Motor neuron (in vitro differentiated cells): ENCODE measurements at places on chromosomes 5 and 9. TPM values are rescaled to one million over a fixed set of nuclear protein-coding genes. Genes with fewer than 3 reads are reported as not detected.
A peak's percentile ranks its signal among the peaks of the same experiment; 100 is the strongest.

DNA sequence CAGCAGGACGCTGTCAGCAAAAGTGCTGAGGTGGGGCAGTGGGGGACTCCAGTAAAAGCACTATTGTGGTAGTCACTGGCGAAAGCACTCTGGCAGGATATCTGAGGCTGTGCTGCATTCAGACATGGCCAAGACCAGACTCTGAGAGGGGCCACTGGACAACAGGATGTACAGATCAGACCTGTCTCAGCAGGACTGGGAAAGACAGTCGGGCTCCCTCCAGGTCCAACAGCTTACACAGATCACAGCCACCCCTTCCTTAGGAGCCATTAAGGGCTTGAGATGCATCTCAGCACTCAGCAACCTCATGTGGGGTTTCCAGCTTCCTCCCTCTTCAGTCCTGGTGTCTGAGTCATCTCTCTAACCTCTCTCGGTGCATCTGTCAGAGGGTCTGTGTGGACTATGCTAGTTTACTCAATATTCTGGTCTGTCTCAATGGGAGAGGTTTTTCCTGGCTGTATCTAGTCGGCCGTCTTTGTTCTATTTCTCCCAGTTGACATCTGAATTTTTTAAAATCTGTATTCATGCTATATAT lies 154.5 kb downstream of the CWC27 start:
- ATAC-seq, result no peak

GRCh38 chr5:137617528-137618205 lies 118.2 kb downstream of the KLHL3 start:
- peak; percentile 91 for ATAC-seq

DNA sequence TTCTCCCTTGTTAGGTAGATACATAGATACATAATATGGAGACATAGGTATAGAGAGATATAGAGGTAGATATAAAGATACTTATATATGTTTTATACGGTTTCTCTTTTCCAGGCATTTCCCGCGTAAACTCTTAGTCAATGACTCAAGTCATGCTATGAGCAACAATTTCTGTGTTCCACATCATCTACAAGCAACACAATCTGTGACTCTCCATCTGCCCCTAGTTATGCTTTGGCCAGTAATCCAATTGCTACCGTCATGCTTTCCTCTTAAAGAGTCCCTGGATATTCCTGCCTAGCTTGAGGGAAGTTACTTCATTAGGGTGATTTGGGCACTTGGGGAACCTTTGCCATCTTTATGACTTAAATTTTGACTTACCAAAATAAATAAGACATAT lies 129.0 kb upstream of the ADAMTS16 start:
- ATAC-seq, result no peak

- ATAC-seq, result no peak
Measured at GRCh38 chr5:36237751-36238150, 4.0 kb downstream of the NADK2 start.

- no peak for ATAC-seq
Measured at GRCh38 chr9:89351584-89352300, 33.4 kb downstream of the SECISBP2 start.

- ATAC-seq, result no peak
Measured at GRCh38 chr5:15835514-15835913, 335.5 kb downstream of the FBXL7 start.

- ATAC-seq, result no peak
Measured at GRCh38 chr9:27940535-27940934, 367.3 kb upstream of the C9orf72 start.

DNA sequence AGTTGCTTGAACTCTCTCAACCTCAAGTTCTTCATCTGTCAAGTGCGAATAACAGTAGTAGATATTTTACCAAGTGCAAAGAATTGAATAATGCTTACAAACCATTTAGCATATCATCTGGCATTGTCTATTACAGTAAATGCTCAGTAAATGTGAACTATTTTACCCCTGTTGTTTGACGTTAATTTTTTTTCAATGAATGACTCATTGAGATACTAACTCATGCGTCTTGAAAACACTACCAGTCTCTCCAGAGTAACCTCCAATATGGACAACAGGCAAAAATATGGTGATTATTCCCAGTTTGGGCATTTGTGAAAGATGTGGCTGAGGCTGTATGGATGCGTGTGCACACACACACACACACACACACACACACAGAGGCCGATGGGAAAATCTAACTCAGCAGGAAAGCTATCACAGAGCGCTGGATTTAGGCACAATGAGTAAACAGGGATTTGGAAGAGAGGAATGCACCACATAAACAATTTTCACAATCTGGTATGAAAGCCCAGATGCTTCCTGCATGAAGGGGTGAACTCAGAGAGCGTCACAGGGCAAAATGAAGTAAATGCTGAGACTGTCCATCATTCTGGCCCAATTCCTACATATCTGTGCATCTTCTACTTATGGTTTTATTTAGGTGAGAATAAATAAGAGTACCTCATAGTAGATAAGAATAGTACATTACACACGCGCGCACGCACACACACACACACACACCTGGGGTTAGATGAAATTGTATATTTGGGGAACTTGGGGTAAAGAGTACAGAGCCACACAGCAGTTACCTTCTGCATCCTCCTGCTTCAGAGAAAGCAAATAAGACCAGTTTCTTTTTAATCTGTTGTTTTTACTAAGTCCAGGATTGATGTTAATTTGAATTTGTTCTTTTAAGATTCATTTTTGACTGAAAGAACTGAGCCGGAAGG lies 128.7 kb downstream of the PALM2AKAP2 start:
- ATAC-seq, result no peak

DNA sequence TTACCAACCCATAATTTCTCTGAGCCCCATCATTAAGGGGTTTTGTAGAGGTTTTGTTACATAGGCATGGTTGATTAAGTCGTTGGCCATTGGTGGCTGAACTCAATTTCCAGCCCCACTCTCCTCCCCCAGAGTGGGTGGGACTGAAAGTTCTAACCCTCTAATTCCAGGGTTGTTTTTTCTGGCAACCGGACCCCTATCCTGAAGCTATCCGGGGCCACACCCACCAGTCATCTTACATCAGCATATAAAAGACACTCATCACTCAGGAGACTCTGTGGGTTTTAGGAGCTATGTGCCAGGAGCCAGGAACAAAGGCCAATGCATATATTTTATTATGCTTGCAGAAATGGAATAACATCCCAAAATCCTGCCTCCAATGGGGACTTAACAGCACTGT lies 186.0 kb downstream of the NXNL2 start:
- ATAC-seq, result peak; percentile 56

GRCh38 chr5:176640616-176641015 lies 6.7 kb upstream of the TSPAN17 start:
- ATAC-seq, result no peak

DNA sequence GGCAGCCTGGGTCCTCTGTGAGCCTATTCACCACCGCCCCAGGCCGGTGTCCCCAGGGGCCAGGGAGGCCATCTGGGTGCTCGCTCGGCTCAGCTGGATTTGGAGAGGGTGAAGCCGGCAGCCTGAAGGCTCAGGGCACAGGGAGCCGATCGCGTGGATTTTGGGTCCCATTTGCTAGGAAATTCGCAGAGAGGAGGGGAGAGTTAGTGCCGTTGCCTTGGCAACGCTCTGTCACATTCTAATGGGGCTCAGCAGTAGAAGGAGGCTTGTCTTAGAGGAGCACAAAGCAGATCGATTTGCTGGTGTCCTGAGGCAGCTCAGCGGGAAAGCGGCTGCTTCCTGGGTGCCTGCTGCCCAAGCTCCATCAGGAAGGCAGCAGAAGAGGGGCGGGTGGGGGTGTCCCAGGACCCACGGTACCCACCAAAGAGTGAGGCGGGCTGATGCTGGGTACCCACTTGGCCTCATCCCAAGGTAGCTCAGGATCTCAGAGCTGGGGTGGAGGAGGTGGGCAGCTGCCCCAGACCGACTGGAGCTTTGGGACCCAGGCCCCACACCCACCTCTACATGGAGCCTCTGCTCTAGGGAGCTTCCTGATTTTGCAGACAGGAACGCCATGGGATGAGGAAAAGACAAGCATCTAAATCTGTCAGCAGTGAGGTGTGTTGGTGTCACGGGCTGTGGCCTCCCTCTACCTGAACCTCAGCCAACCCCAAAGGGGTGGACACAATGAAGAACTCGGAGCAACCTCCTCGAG lies 17.1 kb upstream of the OLFM1 start:
- ATAC-seq, result peak; percentile 76

DNA sequence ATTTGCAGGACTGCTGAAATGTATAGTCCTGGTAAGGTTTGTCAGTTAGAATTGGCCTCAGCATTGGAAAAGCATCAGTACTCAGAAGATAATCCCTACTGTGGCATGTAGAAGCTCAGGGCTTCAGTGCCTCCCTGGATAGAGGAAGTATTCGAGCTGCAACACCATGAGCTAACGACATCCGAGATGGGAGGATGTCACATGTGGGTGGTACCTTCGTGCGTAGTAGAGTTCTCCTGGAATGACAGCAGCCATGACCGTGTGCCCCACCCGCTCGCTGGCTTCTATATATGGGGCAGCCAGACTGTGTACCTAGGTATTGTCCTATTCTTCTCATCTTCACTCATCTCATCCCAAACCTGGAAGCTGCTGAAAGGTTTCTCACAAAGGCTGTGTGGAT lies 345.8 kb upstream of the KLF9 start:
- ATAC-seq, result no peak

GRCh38 chr9:98455256-98456155 lies 200.1 kb upstream of the TBC1D2 start:
- no peak for ATAC-seq

GRCh38 chr5:73417303-73418034 lies 31.1 kb downstream of the FOXD1 start:
- no peak for ATAC-seq

- no peak for ATAC-seq
Measured at GRCh38 chr5:37234288-37234687, 14.9 kb downstream of the CPLANE1 start.

- no peak for ATAC-seq
Measured at GRCh38 chr9:134410071-134410834, 84.0 kb downstream of the RXRA start.

DNA sequence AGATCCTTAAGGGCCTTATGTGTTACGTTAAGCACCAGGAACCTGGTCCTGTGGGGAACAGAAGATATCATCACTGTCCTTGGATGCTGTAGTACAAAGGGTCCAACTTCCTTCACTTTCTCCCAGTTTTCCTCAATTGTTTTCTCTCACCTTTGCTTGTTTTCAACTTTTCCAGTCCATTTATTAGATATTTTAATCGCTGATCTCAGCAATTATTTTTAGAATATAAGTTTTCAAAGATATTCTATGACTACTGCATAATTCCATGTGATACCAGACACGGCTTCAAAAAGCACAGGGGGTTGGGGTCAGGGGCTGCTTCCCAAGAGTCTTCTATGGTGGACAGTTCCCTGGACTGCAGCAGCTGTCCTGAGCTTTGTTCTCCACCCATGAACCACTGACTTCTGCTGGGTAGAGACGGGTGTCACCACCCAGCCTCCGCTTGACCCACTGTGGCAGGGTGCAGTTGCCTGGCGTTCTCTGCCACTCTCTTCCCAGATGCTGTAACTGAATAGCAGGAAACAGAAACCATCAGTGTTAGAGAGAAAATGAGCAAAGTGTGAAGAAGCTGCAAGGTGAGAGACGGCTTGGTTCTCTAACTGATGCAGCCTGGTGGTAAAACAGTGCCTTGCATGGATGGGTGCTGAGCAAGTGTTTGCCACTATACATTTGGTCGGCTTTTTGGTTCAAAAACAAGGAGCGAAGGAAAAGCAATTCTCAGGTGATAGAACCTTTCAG lies 383.0 kb downstream of the RAB3C start:
- no peak for ATAC-seq

DNA sequence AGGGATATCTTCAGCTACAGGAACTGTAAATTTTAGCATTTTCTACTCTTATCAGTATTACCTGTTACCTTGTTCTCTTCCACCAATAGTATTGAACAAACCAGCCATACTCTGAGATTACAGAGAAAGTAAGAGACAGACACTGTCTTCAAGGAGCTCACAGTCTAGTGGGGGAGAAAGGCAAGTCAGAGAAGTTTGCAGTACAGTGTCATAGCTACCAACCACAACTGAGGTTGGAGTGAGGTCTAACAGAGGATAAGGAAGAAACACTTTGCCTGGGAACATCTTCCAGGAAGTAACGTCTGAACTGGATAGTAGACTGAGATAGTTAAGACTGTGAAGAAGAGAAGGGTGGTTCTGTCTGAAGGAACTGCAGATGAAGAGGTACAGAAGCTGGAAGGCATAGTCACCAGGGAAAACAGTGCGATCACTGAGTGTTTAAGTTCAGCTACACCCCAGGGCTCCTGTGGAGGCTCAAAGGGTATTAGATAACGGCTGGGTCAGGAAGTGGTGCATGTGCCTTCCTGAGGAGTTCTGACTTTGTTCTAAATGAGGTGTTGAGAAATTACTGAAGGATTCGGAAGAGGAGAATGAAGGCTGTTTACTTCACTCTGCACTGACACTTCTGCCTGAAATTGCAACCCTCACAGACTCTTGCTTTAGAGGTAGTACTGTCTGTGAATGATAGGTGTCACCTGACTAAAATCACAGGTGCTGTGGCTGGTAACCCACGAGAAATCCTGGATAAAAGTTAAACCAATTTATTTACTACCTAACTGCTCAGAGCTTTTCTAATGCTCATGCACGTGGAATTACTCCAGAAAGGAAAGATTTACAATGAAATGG lies 841.6 kb downstream of the MAT2B start:
- no peak for ATAC-seq

Gene C9orf50
- total RNA-seq, result 0.22 TPM in 1 of 2 replicates, not detected in the other

Gene PCDHB2
- 12.5 and 13.3 TPM in 2 replicates for total RNA-seq

Gene MYMK
- not detected in 2 replicates for total RNA-seq

Gene DDX4
- not detected in 2 replicates for total RNA-seq

Gene ENC1
- 3.4 and 3.8 TPM in 2 replicates for total RNA-seq

Gene LHX6
- total RNA-seq, result 1.7 and 3.1 TPM in 2 replicates

Gene SLC36A3
- total RNA-seq, result 0.40 and 0.46 TPM in 2 replicates

Gene DRD1
- 18.5 and 23.0 TPM in 2 replicates for total RNA-seq

Gene RFK
- total RNA-seq, result 12.1 and 21.5 TPM in 2 replicates

Gene ZNF474
- total RNA-seq, result 0.28 and 0.41 TPM in 2 replicates

Gene NR2F1-AS1
- total RNA-seq, result 55.7 and 62.0 TPM in 2 replicates

Gene PPWD1
- total RNA-seq, result 39.6 and 42.0 TPM in 2 replicates

Gene MSX2
- total RNA-seq, result 4.0 and 5.1 TPM in 2 replicates

Gene SLCO4C1
- total RNA-seq, result 0.11 and 0.13 TPM in 2 replicates

Gene RXRA
- total RNA-seq, result 10.6 and 12.3 TPM in 2 replicates

Gene KIAA1958
- 18.3 and 26.2 TPM in 2 replicates for total RNA-seq

Gene RASGEF1C
- total RNA-seq, result 1.1 and 1.3 TPM in 2 replicates

Gene FOXD4L4
- total RNA-seq, result 1.6 TPM in 2 replicates
